CD4-positive, CD25-positive, alpha-beta regulatory T cell (primary cell): ENCODE measurements at places on chromosomes 13 and 19. TPM values are rescaled to one million over a fixed set of nuclear protein-coding genes. Genes with fewer than 3 reads are reported as not detected.

The CYP2A6 gene
- not detected for total RNA-seq

The SERPINE3 gene
- not detected for total RNA-seq

The RASA3 gene
- total RNA-seq = 265 TPM

The CCDC97 gene
- 43.7 TPM for total RNA-seq

The ZNF616 gene
- total RNA-seq = 2.8 TPM

The CFD gene
- total RNA-seq = 1.9 TPM

The F10 gene
- not detected for total RNA-seq

The ACP7 gene
- total RNA-seq = not detected

The FGF14 gene
- not detected for total RNA-seq

The CLASRP gene
- total RNA-seq = 189 TPM

The PSG1 gene
- 0.96 TPM for total RNA-seq

The TICAM1 gene
- total RNA-seq = 28.5 TPM

The CALR3 gene
- not detected for total RNA-seq

The OVOL3 gene
- total RNA-seq = not detected

The MBD3L3 gene
- not detected for total RNA-seq

The BLOC1S3 gene
- 22.9 TPM for total RNA-seq

The C13orf42 gene
- not detected for total RNA-seq
